ENCODE measurements at places on chromosomes 1 and 21.

GRCh38 chr1:18534810-18535205 lies 54.1 kb downstream of the KLHDC7A start:
- no peak for DNase-seq

GRCh38 chr1:205775717-205776056 lies 405 bp upstream of the RAB29 start:
- no peak for DNase-seq

DNA sequence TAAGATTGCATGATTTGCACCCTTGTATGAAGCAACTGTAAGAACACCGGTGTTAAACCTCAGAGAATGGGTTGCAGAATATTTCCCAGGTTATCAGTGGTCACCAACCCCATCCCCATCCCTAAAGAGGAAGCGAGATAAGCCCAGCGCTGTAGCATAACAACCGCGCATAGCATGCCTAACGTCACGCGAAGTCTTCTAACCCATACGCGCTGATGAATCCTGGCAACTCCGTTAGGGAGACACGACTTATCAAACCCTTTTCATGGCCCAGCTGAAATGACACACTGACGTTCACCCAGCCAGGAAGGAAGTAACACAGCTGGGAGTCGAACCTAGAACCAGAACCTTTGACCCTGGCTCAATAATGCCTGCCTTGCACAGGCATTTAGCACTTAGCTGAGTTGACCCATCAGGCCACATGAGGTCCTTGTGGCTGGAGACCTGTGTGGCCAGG lies 24.2 kb downstream of the TMEM51 start:
- DNase-seq = no peak

GRCh38 chr1:54357967-54358366 lies 48.2 kb downstream of the SSBP3 start:
- no peak for DNase-seq

- DNase-seq = peak; percentile 83
Measured at GRCh38 chr1:63327417-63328054, 5.2 kb downstream of the FOXD3 start.

GRCh38 chr1:177471244-177471643 lies 300.5 kb downstream of the BRINP2 start:
- DNase-seq = no peak

DNA sequence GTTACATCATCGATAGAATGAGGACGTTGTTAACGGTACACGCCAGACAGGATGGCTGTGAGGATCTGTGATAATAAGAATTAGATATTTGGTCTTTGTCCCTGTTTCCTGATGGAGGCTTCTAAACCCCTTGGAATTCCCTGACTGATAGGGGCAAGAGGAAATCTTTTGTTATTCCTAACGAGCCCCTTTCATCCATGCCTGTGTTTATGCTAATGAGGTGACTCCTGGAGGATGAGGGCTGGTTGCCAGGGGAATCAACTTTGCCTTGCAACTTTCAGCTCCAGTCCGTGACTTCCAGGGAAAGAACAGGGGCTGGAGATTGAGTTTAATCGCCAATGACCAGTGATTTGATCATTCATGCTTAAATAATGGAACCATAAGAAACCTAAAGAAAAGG lies 39.3 kb upstream of the NLRP3 start:
- DNase-seq = no peak

GRCh38 chr1:55632058-55632457 lies 416.9 kb upstream of the USP24 start:
- no peak for DNase-seq
